ENCODE measurements at places on chromosomes 13 and 19. TPM values are rescaled to one million over a fixed set of nuclear protein-coding genes. Genes with fewer than 3 reads are reported as not detected.
A peak's percentile ranks its signal among the peaks of the same experiment; 100 is the strongest.

DDX39A gene
- 139 TPM for polyA plus RNA-seq

KLK3 gene
- 0.07 TPM for polyA plus RNA-seq

PSG1 gene
- polyA plus RNA-seq, result not detected

PRX gene
- 1.9 TPM for polyA plus RNA-seq

DNA sequence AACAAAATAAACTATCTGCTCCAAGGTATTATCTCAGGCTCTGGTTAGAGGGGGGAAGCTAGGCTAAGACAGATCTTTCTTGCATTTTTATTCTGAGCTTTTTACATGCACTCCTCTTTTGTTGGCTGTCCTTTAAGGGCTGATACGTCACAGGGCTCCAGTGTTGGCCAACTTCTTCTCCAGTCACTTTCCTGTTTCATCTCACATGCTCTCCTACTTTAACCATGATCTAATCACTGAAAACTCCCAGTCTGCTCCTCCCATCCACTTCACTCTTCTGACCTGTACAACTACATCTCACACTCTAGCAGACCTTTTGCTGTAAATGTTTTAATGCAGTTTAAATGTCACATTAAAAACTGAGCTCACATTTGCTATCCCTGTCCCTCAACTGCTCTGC lies 510.0 kb upstream of the KLF12 start:
- H3K27me3 ChIP-seq, result no peaks in the 10 kb centered on the region
- no peaks in the 10 kb centered on the region for H3K4me1 ChIP-seq
- DNase-seq, result no peak
- no peak overlapping the region for H3K27ac ChIP-seq

DNA sequence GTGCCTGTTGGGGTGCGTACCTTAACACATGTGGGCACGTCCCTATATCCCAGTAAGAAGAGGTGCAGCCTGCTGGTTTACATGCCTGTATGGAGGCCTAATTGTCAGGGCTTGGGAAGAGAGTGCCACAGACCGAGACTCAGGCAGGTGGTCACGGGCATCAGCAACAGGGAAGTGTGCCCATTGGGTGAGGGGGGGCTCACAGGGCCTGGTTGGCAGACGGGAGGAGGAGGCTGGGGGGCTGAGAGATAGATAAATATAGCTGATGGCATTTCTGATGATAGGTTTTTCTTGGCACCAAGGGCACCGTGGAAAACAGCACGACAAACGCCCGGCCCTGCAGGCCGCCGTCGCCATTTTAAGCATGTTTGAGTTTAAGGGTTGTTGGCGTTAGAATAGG lies 37.6 kb downstream of the NFIX start:
- H3K27me3 ChIP-seq, result peaks cover 44% of the 10 kb centered on the region
- peaks cover 32% of the 10 kb centered on the region for H3K4me1 ChIP-seq
- H3K27ac ChIP-seq, result no peak overlapping the region
- peaks cover 6% of the 10 kb centered on the region for H3K36me3 ChIP-seq
- no peak for DNase-seq
- H3K4me3 ChIP-seq, result no peak overlapping the region

- no peak overlapping the region for H3K4me3 ChIP-seq
- H3K4me1 ChIP-seq, result no peaks in the 10 kb centered on the region
- H3K36me3 ChIP-seq, result peaks cover 2% of the 10 kb centered on the region
- no peak overlapping the region for H3K27ac ChIP-seq
- no peaks in the 10 kb centered on the region for H3K27me3 ChIP-seq
Measured at GRCh38 chr13:27644302-27644701, 22.6 kb downstream of the POLR1D start.

GRCh38 chr19:33346665-33347064 lies 26.8 kb upstream of the CEBPG start:
- no peaks in the 10 kb centered on the region for H3K36me3 ChIP-seq
- no peaks in the 10 kb centered on the region for H3K27me3 ChIP-seq
- no peaks in the 10 kb centered on the region for H3K4me1 ChIP-seq
- H3K27ac ChIP-seq, result no peak overlapping the region

DNA sequence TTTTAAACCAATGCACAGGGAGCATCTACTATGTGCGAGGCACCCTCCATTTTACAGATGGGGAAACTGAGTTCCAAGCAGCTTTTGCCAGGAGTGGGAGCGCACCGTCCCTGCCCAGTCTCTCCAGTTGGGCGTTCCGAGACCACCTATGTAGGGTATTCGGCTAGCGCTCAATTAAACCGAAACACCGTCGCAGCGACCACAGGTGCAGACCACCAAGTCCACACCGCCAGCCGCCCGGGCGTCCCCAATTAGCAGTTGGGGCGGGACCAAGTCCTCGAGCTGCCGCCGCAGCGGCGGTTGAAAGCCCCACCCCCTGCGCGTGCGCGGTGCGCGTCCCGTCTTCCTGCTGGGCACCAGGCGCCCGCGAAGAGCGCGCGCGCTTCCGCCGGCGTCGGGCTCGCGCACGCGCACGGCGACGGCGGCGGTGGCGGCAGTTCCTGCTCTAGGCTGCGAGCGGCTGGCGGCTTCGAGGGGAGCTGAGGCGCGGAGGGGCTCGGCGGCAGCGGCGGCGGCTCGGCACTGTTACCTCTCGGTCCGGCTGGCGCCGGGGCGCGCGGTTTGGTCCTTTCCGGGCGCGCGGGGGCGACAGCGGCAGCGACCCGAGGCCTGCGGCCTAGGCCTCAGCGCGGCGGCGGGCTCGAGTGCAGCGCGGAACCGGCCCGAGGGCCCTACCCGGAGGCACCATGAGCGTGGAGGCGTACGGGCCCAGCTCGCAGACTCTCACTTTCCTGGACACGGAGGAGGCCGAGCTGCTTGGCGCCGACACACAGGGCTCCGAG lies at the start of gene UPF1:
TSS of gene UPF1 (plus strand) at position 436 of the 782 bp plus-strand sequence. CDS start at position 687, 251 bp downstream.
- H3K4me3 ChIP-seq, result peak within 1 kb of the TSS; percentile 90
- H3K36me3 ChIP-seq, result no peaks in the 10 kb centered on the region
- peaks cover 5% of the 10 kb centered on the region for H3K4me1 ChIP-seq
- peak; percentile 99 for DNase-seq
- no peaks in the 10 kb centered on the region for H3K27me3 ChIP-seq

GRCh38 chr19:41421314-41421713 lies 5.9 kb downstream of the B3GNT8 start:
- peak; percentile 83 for DNase-seq
- no peak overlapping the region for H3K4me3 ChIP-seq
- peak overlapping the region; percentile 65 for H3K27ac ChIP-seq
- H3K27me3 ChIP-seq, result no peaks in the 10 kb centered on the region

DNA sequence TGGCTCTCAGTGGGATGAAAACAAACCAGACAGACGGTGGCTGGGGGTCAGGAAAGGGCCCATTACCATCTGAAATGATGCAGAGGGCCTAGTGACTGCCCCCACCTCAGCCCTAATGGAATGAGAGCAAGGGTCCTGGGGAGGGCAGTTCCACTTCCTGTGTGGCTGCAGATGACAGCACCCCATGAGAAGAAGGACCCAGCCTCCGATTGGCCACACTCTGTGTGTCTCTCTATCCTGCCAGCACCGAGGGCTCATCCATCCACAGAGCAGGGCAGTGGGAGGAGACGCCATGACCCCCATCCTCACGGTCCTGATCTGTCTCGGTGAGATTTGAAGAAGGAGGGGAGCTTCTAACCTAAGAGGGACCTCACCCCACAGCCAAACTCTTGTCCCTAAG lies 498 bp downstream of the LILRB1 start:
- no peak overlapping the region for H3K4me3 ChIP-seq
- no peaks in the 10 kb centered on the region for H3K27me3 ChIP-seq
- no peak for DNase-seq
- H3K36me3 ChIP-seq, result no peaks in the 10 kb centered on the region
- H3K4me1 ChIP-seq, result no peaks in the 10 kb centered on the region

- no peaks in the 10 kb centered on the region for H3K36me3 ChIP-seq
- no peak overlapping the region for H3K4me3 ChIP-seq
- no peak for DNase-seq
- H3K27ac ChIP-seq, result no peak overlapping the region
Measured at GRCh38 chr13:110466266-110466915, 95.1 kb downstream of the RAB20 start.

DNA sequence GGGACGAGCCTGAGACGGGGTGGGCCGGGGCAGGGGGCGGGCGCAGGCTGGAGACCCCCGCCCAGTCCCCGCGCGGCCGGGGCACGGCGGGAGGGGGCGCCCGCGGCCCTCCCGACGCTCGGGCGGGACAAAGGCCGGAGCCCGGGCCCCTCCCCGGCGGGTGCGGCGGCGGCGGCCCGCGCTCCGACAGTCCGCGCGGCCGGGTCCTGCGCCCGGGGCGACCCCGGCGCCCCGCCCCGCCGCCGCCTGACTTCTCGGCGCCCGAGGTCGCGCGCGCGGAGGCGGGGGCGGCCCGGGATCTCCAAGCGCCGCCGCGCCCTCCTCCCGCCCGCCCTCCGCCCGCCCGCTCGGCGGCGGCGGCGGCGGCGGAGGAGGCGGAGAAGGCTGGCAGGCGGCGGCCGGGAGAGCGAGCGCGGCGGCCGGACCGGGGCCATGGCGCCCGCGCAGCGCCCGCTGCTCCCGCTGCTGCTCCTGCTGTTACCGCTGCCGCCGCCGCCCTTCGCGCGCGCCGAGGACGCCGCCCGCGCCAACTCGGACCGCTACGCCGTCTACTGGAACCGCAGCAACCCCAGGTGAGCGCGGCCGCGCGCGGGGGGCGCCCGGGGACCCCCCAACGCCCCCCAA lies at the start of gene EFNA2:
TSS of gene EFNA2 (plus strand) at position 137 of the 624 bp plus-strand sequence. CDS start at position 433, 296 bp downstream.
- peak; percentile 77 for DNase-seq
- H3K36me3 ChIP-seq, result no peaks in the 10 kb centered on the region
- H3K27ac ChIP-seq, result peak within 1 kb of the TSS; percentile 99

GRCh38 chr19:38559428-38560401 lies 58.0 kb downstream of the MAP4K1 start:
- H3K4me3 ChIP-seq, result no peak overlapping the region
- DNase-seq, result no peak
- no peaks in the 10 kb centered on the region for H3K4me1 ChIP-seq
